ENCODE measurements at places on chromosomes 7 and 10.

DNA sequence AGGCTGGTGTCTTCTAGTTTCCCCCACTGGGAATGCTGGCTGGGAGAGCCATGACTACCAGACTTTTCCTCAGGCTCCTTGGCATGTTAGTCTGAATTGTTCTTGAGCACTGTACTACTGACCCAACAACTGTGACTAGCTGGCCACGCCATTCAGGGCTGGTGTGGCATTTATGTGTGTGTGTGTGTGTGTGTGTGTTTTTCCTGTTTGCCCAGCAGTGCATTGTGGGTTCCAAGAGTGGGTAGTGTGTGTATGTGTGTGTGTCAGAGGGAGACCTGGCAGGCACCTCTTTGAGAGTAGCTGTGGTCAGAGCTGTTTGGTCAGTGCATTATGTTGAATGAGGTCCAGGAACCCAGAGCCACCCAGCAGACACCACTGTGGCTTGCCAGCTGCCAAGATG, 9.2 kb downstream of the PCBD1 start:
- no peak for DNase-seq

GRCh38 chr10:112904000-112904399, 46.0 kb upstream of the TCF7L2 start:
- DNase-seq = peak; percentile 53

DNA sequence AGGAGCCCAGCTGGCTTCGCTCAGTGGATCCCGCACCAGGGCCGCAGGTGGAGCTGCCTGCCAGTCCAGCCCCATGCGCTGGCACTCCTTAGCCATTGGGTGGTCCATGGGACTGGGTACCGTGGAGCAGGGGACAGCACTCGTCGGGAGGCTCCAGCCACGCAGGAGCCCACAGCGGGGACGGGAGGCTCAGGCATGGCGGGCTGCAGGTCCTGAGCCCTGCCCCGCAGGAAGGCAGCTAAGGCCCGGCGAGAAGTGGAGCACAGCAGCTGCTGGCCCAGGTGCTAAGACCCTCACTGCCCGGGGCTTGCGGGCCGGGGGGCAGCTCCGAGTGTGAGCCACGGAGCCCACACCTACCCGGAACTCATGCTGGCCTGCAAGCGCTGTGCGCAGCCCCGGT, 25.9 kb upstream of the AKR1C1 start:
- DNase-seq = no peak

- DNase-seq = peak; percentile 88
Measured at GRCh38 chr7:99137411-99138180, 6.3 kb downstream of the SMURF1 start.

GRCh38 chr7:137001041-137001440, 132.6 kb downstream of the CHRM2 start:
- no peak for DNase-seq

DNA sequence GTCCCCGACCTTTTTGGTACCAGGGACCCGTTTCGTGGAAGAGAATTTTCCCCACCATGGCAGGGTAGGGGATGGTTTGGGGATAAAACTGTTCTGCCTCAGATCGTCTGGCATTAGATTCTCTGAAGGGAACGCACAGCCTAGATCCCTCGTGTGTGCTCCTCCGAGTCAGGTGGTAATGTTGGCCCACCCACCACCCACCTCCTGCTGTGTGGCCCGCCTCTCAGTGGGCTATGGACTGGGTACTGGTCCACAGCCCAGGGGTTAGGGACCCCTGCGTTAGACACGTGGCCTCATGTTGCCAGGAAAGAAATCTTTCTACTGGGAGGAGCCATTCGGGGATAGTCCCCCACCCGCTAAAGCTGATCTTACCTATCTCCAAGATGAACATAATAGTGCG, 27.0 kb downstream of the PFKFB3 start:
- DNase-seq = no peak

DNA sequence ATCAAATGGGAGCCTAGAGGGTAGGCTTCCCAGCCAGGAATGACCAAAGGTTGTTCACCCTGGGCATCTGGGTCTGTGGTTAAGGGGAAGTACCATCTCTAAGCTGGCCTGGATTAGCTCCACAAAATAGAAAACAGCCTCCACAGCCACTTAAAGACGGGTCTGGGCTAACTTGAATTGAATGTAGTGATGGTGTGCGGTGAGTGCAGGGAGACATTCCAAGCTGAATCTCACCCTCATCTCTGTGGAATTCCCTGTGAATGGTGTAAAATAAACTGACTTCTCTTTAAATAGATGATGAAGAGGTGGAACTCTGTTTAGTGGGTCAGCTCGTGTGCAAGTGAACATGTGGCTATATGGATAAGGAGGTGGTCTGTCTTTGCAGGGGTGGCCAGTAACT, 251.0 kb downstream of the DYNC1I1 start:
- DNase-seq = no peak

DNA sequence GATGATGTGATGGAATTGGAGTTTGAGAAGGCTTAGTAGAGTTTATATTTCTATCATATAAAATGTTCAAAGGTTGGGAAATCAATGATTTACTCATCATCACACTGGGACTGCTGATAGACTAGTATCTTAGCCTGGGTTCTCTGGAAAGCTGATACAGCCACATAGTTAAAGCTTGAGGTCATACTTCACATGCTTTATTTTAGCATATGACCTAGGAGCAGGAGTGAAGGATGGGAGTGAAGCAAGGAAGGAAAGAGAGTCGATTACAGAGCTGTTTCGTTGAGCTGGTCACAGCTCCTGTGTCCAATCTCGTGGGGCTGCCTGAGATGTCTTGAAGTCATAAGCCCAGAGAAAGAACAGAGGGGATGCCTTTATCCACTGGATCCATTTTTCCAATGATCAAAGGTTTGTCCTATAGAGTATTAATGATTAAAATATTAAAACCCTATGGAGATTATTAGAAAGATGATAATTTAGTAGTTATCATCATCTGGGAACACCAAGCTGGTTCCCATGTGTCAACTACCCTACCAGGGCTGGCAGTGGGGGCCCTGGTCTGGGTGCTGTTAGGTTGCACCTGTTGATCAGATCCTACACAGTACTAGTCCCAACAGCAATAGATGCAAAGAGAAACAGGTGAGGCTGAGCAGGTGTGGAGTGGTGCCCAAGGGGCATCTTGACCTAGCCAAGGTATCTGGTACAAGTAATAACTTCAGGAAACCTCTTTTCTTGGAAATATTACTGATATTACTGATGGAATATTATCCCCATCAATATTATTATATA, 77.8 kb downstream of the BAMBI start:
- DNase-seq = peak; percentile 64

- peak; percentile 83 for DNase-seq
Measured at GRCh38 chr7:67738958-67739357, 742.3 kb downstream of the TYW1 start.

DNA sequence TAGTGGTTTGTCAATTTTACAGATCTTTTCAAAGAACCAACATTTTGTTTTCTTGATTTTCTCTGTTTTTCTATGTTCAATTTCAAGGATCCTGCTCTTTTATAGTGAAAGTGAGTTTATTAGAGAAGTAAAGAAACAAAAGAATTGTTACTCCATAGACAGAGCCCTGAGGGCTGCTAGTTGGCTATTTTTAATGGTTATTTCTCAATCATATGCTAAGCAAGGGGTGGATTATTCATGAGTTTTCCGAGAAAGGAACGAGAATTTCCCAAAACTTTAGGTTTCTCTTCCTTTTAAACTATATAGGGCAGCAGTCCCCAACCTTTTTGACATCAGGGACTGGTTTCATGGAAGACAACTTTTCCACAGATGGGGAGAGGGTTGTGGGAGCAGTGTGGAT, 165.0 kb downstream of the CCSER2 start:
- DNase-seq = no peak

GRCh38 chr10:123007558-123008354, 839 bp downstream of the IKZF5 start:
- DNase-seq = no peak

GRCh38 chr10:19480353-19480752, 335.9 kb upstream of the PLXDC2 start:
- peak; percentile 9 for DNase-seq

DNA sequence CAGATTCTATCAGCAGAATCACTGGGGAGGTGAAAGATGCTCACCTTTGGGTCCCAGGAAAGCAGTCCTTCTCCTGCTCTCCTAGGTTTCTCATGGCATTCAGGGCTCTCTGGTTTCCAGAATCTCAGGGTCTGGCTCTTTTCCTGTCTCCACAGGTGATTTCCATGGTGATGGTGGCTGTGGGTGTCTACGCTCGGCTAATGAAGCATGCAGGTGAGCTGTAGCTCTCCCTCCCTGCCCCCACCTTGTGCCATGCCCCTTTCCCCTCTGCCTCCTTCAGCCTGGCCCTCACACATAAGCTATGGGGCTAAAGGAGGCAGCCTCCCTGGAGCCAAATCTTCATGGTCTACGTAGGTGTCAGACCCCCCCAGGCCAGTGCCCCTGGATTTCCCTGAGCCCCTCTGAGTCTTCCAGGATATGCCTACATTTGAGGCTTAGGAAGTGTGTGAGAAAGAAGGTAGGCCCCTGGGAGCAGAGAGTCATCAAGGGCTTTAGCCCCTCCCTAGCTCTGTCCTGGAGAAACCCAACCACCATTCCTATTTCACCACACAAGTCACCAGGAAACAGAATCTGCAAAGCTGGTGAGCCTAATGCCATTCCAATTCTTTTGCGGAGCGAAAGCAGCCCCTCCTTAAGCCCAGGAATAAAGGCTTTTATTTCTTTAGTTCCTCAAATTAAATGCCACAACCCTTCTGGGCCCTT, 17.2 kb downstream of the TSPAN33 start:
- DNase-seq = no peak

DNA sequence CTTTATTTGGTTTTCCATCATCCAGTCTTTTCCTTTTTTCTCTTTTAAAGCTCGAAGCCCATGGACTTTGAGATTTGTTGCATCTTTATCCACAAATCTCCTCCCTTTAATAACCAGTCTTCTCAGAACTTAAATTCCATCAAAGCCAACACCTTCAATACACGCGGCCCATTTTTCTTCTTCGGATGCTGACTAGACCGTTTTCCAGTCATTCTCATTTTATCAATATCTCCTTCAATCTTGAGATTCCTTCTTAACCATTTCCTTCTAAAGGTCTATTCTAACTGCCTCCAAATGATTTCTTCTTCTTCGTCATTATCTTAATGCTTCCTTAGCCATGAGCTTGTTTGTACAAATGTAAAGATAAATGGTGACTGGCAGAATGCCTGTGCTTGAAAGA, 173.5 kb downstream of the BAMBI start:
- DNase-seq = no peak

- no peak for DNase-seq
Measured at GRCh38 chr7:39554583-39555165, 11.5 kb upstream of the YAE1 start.

DNA sequence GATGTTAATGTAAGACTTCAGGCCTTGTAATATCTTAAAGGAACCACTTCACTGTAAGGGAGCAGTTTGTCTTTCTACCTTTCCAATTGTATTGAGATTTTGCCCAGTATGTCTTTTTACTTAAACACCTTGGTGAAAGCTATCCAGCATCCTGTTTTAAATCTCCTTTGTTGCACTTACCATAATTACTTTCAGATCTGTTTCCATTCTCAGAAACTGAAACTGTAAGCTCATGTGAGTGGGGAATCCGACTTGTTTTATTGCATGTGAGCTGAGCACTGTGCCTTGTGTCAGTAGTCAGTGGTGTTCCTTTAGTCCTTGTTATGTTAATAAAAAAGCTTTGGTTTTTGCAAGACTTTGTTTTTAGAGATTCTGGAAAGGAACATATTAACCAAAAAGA, 42.2 kb downstream of the BMPR1A start:
- DNase-seq = no peak

- DNase-seq = peak; percentile 74
Measured at GRCh38 chr7:83546586-83546985, 102.4 kb downstream of the SEMA3E start.

GRCh38 chr7:6453734-6454133, 6.0 kb upstream of the DAGLB start:
- peak; percentile 100 for DNase-seq

- no peak for DNase-seq
Measured at GRCh38 chr7:42155584-42156290, 81.3 kb downstream of the GLI3 start.

GRCh38 chr7:80087051-80087770, 47.4 kb upstream of the GNAI1 start:
- DNase-seq = peak; percentile 68

DNA sequence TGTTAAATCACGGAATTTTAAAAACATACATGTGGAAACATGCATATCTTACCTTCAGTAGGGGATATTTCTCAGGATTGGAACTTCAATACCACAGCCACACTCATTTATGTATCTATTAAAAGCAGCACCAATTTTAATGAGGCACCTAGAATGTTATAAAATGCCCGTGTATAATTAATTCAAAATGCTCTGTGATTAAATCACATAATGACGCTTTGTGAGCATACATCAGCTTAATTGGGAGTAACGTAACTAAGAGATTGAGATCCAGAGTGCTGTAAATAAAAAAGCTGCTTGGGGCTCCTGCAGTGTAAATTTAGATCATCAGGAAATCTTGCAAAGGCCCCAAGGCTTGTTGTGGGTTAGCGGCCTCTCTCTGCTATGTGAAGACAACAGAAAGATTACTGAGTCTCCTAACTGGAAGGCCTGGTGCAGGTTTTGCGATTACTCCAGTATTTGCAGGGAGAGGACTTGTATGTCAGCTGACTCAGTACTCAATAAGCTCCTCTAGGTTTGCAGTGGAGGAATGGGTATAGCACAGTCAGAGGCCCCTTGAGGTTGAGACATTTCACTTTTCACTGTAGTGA, 195.5 kb upstream of the PHYHIPL start:
- DNase-seq = no peak

DNA sequence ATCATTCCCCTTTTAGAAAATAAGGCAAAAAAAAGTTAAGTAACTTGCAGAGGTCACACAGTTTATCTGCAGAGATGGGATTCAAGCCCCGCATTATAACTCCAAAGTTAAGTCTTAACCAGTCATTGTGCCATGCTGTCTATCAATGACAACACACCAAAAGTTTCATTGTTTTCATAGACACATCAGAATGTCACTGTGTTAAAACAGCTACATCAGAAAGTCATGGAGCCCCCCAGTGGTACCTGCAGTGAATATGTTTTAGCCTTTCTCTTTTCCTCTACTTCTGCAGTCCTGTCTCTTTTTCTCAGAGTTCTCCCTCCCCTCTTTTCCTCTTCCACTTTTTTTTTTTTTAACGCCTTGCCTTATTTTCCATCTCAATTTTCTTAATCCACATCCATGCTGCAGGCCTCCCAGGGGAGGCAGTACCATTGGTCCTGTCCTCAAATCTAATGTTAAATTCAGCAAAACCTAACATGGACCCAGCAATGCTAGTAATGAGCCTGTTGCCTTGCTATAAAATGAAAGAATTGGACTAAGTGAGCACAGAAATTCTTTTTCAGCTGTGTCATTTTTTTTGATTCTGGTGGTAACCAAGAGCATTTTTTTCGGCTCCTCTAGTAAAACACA, 3.8 kb upstream of the NRCAM start:
- no peak for DNase-seq

GRCh38 chr7:103605640-103606039, 159.6 kb upstream of the SLC26A5 start:
- no peak for DNase-seq

- no peak for DNase-seq
Measured at GRCh38 chr7:132495936-132496335, 80.3 kb downstream of the PLXNA4 start.

GRCh38 chr10:16611037-16611436, 89.4 kb upstream of the C1QL3 start:
- no peak for DNase-seq
